ENCODE measurements at places on chromosomes 2 and 18.

DNA sequence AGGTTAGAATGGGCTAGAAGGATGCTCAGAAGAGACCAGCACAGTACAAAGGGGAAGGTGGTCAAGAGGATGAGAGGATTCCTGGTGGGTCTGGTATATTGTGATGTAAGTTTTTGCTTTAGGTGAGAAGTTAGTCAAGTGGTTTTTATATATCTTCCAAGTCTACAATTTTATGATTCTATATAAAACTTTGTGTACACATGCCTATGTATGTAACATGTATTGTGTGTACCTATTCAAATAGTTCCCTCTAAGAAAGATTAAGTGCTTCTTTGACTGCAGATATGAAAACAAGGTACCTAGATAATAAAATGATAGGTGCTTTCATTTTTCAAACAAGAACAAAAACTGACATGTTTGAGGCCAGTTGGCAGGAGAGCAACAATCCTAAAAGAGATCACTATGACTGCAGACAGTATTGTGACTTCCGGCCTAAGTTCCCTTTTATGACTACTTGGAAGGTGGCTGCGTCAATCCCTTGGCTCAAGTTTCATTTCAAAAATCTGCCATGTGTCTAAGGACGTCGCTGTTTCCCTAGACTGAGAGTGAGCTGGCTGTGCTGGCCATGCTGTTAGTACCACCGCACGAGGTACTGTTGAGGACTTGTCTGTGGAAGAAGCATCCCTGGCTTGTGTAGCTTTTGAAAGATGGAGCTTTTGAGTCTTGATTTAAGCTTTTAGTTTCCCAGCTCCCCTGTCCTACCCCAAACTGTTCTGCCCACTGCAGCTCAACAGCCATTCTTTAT lies 123.1 kb downstream of the PRPF40A start:
- no peak for DNase-seq

DNA sequence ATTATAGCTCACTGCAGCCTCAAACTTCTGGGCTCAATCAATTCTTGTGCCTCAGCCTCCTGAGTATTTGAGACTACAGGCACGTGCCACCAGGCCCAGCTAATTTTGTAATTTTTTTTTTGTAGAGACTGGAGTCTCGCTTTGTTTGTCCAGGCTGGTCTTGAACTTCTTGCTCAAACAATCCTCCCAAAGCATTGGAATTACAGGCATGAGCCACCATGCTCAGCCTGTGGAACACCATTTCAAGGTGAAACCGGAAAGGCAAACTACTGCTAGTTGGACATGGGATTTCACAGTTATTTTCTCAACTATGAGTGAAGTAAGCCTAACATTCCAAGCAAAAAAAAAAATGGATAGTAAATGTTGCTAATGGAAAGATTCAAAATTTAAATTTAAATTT lies 20.9 kb upstream of the TGIF1 start:
- no peak for DNase-seq

- no peak for DNase-seq
Measured at GRCh38 chr2:118059919-118060478, 28.3 kb upstream of the INSIG2 start.

- no peak for DNase-seq
Measured at GRCh38 chr18:54867131-54867530, 38.9 kb downstream of the RAB27B start.

DNA sequence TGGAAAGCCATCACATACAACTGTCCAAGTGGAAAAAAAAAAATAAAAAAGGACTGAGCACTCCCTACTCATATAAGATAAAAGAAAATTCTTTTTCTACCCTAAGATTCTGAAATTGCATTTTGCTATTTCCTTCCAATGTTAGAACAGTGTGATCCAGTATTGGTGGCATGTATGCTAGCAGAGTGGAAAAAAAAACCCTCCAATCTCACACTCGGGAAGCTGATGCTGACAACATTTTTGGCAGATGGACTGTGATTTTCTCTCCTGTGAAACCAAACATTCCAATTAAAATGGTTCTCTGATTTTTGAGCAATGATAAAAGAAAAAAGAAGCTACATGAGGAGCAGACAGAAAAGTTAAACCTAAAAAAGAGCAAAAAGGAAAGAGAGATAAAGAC lies 419.8 kb downstream of the DPP10 start:
- DNase-seq = no peak

GRCh38 chr18:74571895-74572680 lies 25.6 kb upstream of the ZNF407 start:
- no peak for DNase-seq

GRCh38 chr2:65382776-65383357 lies 49.5 kb downstream of the SPRED2 start:
- peak; percentile 65 for DNase-seq

DNA sequence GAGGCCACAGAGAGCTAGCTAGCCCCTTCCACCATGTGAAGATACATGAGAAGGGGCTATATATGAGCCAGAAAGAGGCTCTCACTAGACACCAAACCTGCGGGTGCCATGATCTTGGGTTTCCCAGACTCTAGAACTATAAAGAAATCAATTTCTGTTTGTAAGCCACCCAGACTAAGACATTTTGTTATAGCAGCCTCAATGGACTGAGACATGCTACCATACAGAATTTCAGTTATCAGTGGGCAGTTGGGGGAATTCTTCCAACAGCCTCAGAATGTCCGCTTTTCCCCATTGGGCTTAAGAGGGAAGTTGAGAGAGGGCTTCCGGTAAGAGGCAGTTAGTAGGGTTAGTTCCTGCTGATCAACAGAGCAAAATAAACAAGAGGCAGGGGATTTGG lies 39.2 kb downstream of the TNP1 start:
- no peak for DNase-seq

DNA sequence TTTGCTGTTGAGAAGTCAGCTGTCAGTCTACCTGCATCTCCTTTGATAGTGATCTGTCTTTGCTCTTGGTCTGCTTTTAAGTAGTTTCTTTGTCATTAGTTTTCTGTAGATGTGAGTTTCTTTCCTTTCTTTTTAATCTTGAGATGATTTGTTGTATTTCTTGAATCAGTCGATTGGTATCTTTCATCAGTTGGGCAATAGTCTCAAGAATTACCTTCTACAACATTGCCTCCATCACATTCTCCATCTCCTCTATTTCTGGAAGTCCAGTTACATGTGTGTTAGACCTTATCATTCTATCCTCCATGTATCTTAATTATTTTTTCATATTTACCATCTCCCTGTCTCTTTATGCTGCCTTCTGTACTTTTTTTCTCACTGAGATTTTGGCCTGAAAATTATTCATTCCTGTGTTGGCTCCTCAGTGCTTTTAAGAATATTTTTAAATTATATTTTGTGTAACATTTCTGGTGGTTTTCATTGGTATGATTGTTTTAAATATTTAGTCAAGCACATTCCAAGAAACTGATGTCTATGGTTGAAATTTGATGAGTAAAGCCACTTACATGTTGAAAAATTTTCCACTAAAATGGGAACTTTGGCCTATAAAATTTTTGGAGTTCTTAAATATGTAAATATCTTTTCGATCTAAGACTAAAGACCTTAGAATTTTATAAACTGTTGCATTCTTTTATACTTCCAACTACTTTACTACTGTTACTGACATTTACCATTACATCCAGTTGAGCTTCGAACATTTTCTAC lies 239.5 kb upstream of the MGAT5 start:
- DNase-seq = no peak

- peak; percentile 19 for DNase-seq
Measured at GRCh38 chr2:24920809-24921441, 888 bp upstream of the ADCY3 start.

- no peak for DNase-seq
Measured at GRCh38 chr2:166351319-166351718, 24.4 kb downstream of the SCN9A start.

DNA sequence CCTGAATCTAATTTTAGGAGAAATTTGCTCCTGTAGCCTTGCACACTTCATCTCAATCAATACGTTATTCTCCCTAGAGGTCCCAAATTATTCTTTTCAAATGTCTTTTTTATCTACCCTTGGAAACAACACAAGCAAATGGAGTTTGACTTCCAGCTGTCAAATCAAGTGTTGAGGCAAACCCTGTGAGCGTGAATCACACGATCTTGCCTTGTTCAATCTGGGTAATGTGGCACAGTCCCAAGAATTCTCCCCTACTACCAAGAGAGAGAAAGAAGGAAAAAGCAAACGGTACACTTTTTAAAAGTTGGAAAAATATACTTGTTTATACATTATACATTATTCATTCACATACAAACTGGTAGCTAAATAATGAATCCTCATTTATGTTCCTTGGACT lies 2035.3 kb upstream of the CELF4 start:
- DNase-seq = no peak

GRCh38 chr2:37143974-37144373 lies 12.8 kb downstream of the EIF2AK2 start:
- DNase-seq = no peak

DNA sequence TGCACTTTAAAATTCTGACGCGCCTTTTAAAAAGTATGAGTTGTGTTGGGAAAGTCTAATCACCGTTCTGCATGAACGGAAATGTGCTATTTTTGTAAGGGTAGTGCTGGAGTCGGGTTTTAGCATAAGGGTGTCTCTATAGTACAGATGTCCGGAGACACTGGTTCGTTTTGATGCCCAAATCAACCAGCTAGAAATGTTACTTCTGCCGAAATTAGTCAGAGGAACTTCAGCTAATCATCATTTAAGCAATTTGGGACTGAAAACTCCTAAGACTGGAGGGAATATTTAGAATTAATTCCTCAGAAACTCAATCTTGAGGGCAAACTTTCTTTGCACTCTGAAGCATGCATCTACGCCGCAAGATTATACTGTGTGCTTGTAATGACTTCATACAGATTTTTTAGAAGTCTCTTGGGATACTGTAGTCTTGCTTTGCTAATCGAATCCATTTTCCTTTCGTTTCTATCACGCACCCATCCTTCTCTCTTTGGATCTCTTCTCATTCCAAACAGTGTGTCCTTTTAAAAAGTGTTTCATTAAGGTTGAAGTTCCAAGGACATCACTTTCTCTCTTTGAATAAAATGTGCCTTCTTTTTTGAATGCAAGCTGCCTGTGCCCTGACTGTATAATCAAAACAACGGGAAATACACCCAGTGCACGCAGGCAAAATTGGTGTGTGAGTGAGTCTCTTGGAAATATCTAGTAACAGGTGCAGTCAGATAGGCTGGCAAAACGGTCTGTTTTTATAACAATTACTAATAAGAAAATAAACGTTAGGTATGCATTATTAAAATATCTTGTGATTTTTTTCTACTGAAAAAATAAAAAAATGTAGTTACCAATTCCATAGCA lies 270.9 kb upstream of the TCF4 start:
- DNase-seq = no peak

DNA sequence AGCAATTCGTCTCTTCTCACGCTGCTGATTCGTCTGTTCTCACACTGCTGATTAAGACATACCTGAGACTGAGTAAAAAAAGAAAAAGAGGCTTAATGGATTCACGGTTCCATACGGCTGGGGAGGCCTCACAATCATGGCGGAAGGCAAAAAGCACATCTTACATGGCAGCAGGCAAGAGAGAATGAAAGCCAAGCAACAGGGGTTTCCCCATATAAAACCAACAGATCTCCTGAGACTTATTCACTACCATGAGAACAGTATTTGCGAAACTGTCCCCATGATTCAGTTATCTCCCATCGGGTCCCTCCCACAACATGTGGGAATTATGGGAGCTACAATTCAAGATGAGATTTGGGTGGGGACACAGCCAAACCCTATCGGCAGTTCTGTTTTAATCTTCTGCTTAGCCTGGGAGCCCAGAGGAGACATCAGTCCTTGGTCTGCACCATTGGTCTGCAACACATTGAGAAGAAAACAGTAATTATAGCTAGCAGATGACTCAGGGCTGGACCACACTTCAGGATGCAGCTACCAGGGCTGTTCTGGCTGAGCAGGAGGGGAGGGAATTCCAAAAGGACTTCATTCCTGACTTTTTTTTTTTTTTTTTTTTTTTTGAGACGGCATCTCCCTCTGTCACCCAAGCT lies 69.4 kb downstream of the CABLES1 start:
- DNase-seq = no peak

DNA sequence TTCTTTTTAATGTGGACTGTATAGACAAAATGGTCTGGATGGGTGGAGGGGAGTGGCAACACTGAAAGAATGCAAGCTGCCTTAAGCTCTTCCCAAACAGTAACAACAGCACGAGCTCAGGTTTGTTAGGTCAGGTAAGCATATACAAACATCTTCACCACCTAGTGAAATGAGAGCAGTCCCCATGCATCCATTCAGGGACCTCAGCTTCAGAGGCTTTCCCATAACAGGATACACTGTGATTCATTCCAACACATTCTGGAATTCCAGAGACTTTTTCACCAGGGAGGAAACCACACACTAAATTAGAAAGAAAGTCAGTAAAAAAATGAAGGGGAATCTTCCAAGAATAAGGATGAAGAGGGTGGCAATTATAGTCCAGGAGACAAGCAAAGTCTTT lies 50.4 kb upstream of the BZW1 start:
- no peak for DNase-seq

DNA sequence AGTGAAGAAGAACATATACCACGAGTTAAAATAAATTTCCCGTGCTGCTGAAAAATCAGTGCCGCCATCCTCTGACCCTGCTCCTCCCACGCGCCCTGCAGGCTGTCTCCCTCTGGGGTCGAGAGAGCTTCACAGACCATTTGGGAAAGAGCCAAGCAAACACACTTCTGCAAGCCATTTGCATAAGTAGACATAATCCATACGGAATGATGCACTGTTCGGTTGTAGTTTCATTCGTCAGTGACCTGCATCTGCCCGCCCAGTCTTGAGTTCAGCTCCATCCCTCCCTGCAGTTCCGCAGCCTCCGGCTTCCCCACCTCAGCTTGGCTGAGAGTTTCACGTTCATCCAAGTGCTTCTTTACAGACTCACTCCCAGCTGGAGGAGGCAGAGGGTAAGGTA lies 69.6 kb downstream of the TRAPPC12 start:
- DNase-seq = no peak

- no peak for DNase-seq
Measured at GRCh38 chr18:7512990-7513389, 54.1 kb upstream of the PTPRM start.

DNA sequence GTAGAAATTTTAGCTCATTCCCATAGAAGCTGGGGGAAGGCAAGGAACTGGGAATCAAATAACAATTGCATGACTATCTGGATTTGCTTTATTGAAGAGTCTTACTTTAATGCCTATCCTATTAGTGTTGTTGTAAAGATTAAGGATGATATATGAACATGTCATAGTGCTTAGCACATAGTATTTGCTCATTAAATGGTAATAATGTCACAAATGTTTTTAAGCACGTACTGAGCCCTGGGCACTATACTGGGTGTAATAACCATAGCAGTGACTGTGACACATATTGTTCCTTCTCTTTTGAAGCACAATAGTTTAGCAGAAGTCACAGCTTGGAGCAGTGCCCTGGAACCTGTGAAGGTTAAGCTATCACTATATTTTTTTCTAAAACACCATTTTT lies 47.2 kb upstream of the DTNB start:
- DNase-seq = no peak

DNA sequence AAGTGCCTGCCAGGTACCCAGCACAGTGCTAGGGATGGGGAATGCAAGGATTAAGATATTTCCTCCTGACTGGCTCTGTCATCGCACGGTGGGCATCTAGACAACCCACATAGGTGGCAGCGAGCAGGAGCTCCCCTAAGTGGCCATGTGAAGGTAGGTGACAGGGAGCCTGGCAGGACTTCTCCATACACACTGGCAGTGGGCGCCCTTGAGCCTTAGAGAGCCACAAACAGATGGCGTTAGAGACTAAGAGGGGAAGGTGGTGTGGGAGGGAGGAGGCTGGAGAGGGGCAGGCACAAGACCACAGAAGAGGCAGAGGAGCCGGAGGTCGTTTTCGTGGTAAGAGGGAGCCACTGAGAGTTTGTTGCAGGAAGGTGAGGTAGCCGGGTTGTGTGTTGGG lies 15.2 kb downstream of the PRELID3A start:
- no peak for DNase-seq

- no peak for DNase-seq
Measured at GRCh38 chr18:79487801-79488201, 92.1 kb downstream of the NFATC1 start.

All from CD4-positive, alpha-beta T cell treated with Interleukin-12 subunit alpha and Interleukin-12 subunit beta, for 1 hour (primary cell).